ENCODE measurements at places on chromosomes 11 and 22.
A peak's percentile ranks its signal among the peaks of the same experiment; 100 is the strongest.

GRCh38 chr11:94396282-94396681 is 4.9 kb downstream of the GPR83 start:
- DNase-seq, result no peak

DNA sequence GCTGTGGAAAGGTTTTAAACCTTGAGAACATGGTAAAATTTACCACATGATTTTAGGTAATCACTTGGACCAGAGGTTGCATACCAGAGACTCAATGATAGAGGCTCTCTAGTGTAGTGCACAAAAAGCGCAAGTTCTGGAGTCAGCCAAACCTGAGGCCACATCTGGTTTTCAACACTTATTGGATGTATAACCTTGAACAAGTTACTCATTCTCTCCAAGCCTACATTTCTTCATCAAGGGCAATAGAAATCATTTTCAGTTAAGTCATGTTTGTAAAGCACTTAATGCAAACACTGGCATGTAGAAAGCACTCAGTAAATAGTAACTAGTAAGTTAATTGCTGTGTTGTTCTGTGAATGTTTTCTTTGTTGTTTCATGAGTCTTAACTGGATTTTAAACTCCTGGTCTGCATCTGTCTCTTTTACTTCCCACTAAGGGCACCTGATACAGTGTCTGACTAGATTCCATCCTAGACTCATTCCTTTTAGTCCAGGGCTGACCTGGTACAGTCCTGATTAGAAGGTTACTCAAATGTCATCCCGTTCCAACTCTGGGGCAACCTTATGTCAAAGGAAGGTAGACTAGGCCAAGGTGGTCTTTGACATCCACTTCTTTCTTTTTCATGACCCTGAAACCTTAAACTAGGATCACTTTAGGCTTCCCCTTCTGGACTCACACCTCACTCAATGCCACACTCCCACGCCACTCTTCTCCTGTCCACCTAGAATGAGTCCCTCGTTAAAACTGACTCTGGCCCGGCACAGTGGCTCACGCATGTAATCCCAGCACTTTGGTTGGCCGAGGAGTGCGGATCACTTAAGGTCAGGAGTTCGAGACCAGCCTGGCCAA is 34.5 kb upstream of the EED start:
- DNase-seq, result no peak

- peak; percentile 13 for DNase-seq
Observed at GRCh38 chr11:47915374-47915773, 65.0 kb upstream of the PTPRJ start.

DNA sequence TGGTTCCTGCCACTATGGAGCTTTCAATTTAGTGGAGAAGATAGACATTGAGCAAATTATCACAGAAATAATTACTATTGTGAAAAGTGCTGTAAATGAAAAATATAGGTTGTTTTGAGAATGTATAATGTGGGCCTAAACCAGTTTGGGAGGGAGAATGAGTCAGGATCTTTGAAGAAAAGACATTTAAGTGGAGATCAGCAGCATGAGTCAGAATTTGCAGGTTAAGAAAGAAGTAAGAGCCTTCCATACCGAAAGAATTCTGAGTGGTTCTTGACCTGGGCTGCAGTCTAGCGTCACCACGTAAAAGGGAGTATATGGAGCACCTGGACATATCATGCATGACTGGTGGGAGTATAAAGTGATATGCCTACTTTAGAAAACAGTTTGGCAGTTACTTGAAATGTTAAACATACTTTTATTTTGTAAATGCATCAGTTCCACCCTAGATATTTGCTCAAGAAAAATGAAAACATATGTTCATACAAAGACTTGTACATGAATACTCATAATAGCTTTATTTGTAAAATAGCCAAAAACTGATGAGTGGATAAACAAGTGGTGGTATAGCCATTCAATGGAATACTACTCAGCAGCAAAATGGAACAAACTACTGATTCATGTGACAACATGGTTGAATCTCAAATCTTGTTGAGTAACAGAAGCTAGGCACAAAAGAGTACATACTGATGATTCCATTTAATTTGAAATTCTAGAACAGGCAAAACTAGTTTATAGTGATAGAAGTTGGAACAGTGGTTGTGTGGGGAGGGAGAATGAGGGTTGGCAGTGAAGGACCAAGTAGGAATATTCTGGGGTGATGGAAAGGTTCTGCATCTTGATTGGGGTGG is 99.2 kb downstream of the STIM1 start:
- no peak for DNase-seq

GRCh38 chr11:16178273-16178672 is 178.1 kb downstream of the SOX6 start:
- DNase-seq, result no peak

DNA sequence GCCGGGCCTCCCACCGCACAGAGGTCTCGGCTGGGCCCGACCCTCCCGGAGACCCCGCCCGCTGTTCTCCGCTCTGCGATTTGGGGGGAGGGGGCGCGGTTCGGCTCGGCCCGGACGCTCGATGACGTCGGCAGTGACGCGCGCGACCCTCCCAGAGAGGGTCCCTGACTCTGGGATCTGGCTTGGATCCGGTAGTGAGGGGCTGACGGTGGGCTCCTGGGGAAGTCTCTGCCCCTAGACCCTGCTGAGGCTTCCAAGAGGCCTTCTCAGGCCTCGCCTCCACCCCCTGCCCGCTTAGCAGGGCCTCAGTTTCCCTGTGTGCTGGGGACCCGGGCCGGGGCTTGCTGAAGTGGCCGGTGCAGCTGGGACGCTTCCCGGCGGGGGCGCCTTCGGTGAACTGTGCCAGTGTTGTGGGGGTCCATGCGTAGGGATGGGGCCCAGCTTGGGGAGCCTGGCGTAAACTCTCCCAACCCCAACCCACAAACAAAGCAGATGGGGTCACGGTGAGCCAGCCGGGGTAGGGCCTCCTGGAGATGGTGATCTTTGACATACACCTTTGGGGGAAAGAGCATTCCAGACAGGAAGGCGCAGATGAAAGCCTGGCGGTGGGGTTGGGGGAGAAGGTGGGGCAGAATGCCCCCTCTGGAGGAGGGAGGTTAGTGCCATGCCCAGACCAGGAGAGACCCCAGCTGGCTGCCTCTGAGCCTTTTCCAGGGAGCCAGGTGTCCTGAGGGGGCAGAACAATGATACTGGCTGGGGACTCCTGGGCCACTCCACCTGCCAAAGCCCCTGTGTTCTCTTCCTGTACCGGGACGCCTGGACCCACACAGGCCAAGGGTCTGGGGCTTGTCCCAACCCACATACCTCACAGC is 1.0 kb downstream of the B4GALNT4 start:
- no peak for DNase-seq

GRCh38 chr22:37324340-37325038 is 42.2 kb downstream of the CYTH4 start:
- no peak for DNase-seq

- no peak for DNase-seq
Observed at GRCh38 chr11:122360875-122361274, 244.9 kb upstream of the BLID start.

- no peak for DNase-seq
Observed at GRCh38 chr11:78310500-78310909, 107.1 kb downstream of the GAB2 start.

DNA sequence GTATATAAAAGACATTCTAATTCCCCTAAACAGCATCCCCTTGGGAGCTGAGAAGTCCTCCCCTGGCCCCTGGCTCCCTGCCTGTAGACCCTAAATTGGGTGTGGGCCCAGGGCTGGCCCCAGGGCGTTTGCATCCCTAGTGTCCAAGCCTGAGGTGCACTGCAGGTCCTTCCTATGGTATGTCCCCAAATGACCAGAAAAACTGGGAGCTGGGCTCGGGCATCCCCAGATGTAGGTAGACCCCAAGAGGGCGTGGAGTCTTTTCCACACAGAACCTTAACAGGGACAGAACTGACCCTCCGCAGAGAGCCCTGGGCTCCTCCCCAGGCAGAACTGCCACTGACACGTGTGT is 782 bp upstream of the OSBPL5 start:
- DNase-seq, result no peak

- DNase-seq, result no peak
Observed at GRCh38 chr11:27933992-27934829, 173.7 kb downstream of the KIF18A start.

DNA sequence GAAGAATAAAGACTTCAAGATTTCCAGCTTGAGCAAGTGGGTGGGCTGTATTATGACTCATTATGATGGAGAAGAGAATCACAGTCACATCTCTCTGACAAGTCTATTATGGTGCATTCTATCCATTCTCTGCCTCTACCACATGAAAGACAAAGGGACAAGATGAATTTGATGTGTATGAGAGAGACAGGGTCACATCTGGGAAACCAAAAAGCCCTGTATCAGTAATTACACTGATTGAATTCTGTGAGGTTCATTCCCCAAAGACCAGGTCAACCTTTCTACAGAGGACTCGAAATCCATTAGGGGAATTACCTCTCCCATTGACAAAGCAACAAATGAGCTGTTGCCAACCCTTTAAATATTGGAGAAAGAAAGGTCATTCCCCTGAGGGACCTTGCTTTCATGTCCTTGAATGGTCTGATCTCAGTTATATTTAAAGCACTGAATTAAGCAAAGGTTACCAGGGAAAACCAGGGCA is 109.6 kb downstream of the USP35 start:
- no peak for DNase-seq

- DNase-seq, result no peak
Observed at GRCh38 chr22:48431014-48431413, 1396.7 kb downstream of the BRD1 start.

- no peak for DNase-seq
Observed at GRCh38 chr22:22479999-22480532, 28.5 kb downstream of the ZNF280B start.

DNA sequence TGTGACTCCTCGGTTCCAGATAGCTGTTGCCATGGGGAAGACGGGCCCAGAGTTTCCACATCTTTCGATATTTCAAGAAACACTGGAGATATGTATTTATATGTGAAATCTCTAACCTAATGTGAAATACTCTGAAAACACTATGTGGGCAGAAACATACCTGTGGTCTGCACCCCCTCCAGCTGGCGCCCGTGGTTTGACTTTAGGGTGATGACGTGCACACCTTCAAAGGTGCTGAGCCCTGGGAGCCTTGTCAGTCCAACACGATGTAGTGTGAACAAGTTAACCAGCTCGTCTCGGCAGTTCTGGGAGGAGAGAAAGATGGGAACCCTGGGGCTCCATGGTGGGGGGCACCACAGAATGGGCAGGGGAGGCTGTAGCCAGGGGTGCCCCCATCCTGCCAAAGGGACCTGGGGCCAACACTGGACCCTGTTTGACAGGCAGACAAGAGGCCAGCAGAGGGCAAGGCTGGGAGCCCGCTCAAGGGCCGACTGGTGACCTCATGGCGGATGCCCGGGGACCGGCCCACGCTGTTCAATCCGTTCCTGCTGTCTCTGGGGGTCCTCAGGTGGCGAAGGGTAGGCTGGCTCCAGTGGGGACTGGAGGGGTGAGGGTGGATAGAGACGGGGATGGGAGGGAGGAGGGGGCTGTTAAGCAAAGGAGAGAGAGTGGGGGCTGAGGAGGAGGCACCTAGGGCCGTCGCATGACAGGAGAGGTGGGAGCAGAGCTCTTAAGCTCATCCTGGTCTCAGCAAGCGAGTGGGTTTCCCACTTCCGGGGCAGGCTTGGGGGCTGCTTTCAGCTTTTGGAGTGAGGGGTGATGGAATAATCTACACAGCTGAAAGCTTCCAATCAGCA is 43.8 kb downstream of the TRIOBP start:
- DNase-seq, result no peak

DNA sequence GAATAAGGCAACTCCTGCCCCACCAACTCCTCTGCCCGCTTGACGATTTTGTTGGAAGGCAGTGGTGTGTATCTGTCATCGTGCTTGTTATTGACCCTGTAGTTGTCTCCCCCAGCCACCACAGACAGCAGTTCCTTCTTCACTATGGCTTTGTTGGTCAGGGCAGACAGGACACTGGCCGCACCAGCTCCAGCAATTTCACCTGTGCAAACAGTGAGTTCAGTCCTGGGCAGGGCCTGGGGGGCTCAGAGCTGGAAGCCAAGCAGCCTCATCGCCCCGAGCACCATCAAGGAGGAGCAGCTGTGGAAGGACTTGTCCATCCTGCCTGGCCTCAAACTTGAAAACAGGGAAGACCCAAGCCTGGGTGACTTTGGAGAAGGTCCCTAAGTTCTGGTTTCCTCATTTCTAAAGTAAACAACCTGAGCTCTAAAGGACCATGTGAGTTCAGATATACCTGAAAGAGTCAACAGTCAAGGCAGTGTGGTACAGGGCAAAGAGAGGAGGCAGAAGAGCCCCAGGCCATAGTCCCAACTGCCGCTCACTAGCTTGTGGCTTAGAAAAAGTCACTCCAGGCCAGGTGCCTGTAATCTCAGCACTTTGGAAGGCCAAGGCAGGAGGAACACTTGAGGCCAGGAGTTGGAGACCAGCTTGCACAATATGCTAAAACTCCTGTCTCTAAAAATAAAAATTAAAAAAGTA is 4.6 kb downstream of the PLAAT2 start:
- no peak for DNase-seq

DNA sequence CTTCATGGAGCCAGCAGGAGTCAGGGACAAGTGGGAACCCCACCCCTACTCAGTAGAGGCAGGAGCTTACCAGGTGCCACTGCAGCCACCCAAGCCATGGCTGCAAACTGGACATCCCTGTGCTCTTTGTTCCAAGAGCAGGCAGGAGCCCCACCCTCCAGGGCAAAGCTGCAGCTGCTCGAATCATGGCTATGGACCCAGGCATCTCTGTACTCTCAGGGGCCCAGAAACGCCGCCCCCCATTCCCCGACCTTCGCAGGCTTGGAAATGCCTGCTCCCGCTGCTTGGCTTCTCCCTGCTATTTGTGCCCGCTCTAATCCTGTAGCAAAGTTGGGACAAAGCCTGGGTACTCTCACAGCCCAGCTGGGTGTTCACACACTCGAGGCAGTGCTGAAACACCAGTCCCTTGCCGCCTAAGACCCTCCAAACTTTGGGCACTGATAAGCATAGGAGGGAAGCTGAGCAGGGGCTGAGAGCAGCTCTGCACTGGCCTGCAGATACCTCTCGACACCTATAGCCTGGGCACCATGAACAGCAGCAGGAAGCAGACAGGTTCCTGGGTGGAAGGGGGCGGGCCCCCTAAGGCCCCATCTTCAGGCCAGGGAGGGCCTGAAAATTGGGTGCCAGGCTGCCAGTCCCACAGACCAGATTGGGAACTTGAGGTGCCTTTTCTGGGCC is 402.4 kb downstream of the LRRC4C start:
- no peak for DNase-seq

DNA sequence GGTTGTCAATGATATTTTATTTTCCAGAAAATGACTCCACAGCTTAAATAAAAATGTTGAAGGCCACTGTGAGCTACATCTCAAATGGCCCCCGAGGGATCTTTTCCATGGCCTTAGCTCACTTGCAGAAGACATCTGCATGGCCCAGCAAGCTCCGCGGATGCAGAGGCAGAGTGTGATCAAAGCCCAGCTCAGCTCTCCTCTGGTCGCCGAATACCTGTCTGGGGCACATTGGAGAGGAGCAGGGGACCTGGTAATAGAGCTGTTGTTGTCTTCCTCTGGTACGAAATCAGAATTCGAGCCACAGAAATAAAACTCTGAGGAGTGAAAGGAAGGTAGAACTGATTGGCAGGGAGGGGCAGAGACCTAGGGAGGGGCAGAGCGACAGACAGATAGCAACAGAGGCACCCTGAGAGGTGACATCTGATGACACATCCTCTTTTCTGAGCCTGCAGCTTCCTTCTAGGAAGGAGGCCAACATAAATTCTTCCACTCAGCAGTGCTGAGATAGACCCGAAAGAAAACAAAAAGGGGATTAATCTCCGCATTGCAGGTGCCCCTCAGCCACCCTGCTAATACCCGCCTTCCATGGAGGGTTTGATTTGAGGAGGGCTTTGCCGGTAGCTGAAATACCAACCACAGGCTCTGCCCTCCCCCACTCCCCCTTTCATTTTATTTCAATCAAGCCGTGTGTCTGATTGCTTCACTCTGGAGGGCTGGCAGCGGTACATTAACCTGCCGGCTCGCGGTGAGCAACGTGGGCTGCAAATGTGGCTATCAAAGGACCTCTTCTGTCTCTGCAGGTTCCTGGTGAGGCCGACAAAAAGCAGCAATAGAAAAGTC is 759.4 kb downstream of the OPCML start:
- DNase-seq, result no peak

All from T-helper 1 cell (primary cell).